Activated CD4-positive, alpha-beta T cell treated with anti-CD3 and anti-CD28 coated beads, Interleukin-2, amount 50 U/mL, for 24 hours (primary cell): ENCODE measurements at places on chromosomes 11 and 22.
A peak's percentile ranks its signal among the peaks of the same experiment; 100 is the strongest.

- no peak for DNase-seq
Observed at GRCh38 chr22:46165977-46166376, 15.7 kb downstream of the PPARA start.

GRCh38 chr22:41417622-41418390, 28.8 kb downstream of the TOB2 start:
- DNase-seq: no peak

GRCh38 chr11:132734217-132734616, 798.1 kb downstream of the OPCML start:
- DNase-seq: no peak

DNA sequence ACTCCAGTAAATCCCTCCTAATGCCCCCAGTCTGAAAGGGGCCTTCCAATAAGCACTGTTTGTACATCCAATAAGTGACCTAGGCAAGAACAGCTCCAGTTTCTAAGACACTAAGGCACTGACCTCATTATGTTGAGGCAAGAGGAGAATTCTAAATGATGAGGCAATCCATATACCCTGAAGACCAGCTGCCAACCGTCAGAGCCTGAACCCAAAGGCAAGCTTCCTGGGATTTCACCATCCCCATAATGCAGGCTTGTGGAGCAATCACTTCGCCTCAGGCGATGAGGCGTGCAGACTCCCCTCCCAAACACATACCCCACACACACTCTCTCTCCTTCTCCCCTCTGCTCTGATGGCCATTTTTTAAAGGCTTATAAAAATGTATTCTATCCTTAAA, 49.5 kb downstream of the LGR4 start:
- DNase-seq: no peak

DNA sequence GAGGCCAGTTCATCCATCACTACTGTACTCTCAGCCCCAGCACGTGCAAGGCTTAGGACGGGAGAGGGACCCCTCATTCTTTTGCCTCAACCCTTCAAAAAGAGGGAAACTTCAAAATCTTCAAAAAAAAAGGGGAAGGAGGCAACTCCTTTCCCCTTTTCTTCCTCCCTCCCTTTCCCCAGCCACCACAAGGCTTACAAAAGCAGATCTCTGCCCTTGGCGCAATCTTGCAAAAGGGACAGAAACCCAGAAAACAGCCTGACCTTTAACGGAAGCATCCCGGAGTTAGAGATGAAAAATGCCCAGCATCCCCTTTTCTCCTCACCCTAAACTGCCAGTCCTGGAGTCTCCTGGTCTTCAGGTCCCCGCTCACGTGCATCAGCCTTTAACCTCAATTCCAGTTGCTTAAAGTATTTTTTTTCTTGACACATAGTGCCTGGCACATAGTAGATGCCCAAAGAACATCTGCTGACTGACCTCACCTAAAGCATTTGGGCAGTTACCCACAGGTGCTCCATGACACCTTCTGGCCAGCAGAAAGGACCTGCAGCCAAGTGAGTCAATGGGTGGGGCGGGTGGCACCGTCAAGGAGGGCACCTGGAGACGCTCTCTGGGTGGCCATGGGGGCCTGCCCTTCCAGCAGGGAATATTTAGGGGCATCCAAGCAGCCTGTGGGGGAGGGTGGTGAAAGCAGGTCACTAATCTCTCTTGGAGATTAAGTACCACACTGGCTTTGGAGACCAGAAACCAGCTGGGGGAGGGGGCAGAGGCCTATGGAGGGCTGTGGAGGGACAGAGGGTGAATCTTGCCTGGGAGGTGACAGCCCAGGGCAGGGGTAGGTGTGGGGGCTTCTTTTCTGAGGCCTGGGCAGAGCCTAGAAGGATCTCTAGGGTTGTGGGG, 16.3 kb downstream of the NECTIN1 start:
- no peak for DNase-seq

- no peak for DNase-seq
Observed at GRCh38 chr22:34849965-34850364, 216.0 kb upstream of the ISX start.

DNA sequence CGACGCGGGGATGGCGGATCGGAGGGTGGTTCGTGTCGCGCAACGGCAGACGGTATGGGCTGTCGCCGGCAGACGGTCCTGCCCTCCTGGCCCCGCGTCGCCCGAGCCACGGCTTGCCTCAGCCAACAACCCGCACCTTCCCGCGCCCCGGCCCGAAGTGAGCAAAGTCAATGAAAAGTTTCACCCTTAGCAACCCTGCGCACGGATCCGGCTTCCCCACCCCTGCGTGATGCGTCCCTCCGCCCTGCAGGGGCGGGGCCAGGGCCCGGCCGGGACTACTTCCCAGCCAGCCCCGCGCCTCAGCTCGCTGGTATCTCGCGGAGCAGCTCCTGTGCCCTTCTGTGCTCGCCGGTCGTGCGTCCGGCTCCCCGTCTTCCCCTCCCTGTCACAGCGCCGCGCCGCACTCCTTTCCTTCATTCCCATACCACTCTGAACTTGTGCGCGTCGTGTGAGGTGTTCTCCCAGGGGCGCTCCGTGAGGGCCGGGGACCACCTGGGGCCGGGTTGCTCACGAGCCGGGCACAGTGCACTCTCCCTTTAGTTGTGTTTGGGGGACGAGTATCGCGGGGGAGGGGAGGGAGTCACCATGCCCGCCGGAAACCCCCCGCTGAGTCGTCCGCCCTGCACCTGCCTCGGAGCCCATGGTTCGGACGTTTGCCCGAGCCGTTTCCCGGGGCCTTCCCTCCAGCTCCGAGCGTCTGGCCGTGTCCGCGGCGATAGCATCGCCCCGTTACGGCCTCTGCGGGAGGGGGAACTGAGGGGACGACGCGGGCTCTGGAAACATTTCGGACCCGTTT, at the start of gene TOB2:
TOB2 (minus strand) TSS at position 163 of the 796 bp plus-strand sequence. CDS start 9,456 bp downstream, outside the sequence.
- peak; percentile 91 for DNase-seq

GRCh38 chr22:47618180-47619010, 855.9 kb downstream of the TBC1D22A start:
- DNase-seq: no peak

- no peak for DNase-seq
Observed at GRCh38 chr11:931385-931784, 5.7 kb downstream of the AP2A2 start.

- DNase-seq: no peak
Observed at GRCh38 chr11:75345455-75346160, 5.9 kb downstream of the ARRB1 start.

- DNase-seq: no peak
Observed at GRCh38 chr11:34165786-34166555, 60.5 kb downstream of the NAT10 start.

- peak; percentile 89 for DNase-seq
Observed at GRCh38 chr11:68839054-68839865, 2.5 kb downstream of the CPT1A start.

DNA sequence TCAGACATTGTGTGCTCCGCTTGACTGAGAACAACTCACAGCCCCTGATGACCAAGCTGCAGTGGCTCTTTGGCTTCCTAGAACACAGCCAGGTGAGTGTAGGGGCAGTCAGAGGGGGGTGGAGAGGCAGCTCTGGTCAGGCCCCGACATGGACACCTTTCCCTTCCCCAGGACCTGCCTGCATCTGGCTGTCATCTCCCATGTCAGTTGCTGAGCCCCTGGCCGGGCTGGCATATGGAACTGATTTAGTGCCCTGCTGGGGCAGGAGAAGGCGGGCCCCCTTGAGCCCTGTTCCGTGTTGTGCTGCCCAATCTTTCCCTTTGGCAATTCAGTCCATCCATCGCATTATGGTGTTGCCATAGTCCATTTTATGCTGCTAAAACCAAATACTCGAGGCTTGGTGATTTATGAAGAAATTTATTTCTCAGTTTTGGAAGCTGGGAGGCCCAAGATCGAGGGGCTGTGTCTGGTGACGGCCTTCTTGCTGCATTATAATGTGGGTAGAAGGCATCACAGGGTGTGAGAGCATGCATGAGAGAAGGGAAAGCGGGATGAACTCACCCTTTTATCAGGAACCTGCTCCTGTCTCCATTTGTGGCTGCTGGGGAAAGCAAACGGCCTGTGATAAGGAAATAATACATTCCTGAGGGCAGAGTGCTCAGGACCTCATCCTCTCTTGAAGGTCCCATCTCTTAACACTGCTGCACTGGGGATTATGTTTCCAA, 19.0 kb downstream of the USP35 start:
- no peak for DNase-seq
